ENCODE measurements at places on chromosomes 7 and 10.

DNA sequence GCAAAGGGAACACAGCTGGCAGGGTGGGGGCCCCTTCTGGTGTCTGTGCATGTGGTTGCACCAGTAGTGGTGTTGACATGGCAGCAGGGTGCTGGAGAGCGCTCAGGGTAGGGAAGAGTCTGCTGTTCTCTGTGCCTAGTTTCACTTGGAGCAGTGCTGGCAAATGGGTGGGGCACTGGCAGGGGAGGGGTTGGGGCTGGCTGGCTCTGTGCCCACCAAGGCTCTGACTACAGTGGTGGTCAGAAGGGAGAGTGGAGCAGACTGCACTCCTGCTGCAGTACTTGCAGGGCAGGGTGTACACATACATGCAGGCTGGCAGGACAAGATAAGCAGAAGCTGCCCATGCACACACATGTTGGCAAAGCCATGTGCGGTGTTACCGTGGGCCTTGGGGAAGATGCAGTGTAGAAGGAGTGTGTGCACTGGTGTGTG, 18.2 kb downstream of the FAM25A start:
- DNase-seq = no peak

DNA sequence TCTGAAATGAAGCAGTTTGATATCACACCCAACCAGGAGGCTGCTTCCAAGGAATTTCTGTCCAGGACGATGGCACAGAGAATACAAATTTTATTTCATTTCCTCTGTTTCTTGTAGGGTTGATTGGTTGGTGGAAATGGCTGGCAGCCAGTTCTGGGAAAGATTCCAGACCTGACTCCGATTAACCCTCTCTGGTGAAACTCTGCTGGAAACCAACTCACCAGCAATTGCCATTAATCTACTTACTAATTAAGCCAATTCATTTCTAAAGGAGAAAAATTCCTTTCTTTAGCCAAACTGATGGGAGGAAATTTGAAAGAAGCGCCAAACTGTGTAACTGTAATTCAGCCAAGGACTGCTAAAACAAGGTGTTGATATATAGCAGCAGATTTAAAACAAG, 10.7 kb downstream of the PTF1A start:
- no peak for DNase-seq

DNA sequence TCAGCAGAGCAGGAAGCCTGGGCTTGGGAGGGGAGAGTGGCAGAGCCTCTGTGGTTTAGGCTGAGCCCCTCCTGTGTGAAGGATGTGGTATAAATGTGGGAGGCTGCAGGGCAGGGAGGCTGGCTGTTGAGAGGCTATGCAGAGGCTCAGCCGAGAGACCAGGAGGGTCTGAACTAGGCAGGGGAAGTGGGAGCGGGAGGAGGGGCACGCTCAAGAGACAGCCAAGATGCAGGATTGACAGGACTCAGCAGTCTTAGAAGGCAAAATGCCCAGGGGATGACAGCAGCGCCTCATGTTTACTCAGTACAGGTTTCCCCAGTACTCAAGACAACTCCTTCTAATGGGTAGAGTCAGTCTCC, 24.3 kb downstream of the BTBD16 start:
- DNase-seq = no peak

GRCh38 chr10:126959431-126959830, 54.2 kb downstream of the DOCK1 start:
- DNase-seq = no peak

DNA sequence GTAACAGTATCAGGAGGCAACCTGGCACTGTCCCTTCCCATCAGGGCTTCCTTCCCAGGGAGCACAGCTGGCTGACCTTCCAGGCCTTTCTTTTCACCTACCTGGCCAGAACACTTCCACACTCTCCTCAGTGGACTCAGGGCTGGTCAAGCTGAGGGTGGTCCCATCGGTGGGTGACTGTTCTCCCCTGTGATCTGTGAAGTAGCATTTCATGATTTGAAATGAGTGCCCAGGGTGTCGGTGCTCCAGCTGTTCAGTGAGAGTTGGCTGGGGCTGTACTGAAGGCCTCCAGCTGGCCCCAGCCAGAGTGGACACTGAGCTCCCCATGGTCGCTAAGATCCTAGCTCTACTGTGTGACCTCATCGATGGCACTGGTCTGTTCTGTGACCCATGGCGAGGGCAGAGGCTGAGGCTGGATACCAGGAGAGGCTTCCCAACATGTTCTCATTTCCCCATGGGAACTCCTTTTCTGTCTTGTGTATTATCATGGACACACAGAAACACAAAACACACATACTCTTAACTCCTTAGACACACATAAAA, at the start of gene FAM170B:
Gene FAM170B (minus strand): TSS at position 316 of the 543 bp plus-strand sequence. CDS start 103 bp downstream, at position 213.
- DNase-seq = no peak

GRCh38 chr10:78784546-78784945, 284.2 kb upstream of the ZMIZ1 start:
- no peak for DNase-seq

DNA sequence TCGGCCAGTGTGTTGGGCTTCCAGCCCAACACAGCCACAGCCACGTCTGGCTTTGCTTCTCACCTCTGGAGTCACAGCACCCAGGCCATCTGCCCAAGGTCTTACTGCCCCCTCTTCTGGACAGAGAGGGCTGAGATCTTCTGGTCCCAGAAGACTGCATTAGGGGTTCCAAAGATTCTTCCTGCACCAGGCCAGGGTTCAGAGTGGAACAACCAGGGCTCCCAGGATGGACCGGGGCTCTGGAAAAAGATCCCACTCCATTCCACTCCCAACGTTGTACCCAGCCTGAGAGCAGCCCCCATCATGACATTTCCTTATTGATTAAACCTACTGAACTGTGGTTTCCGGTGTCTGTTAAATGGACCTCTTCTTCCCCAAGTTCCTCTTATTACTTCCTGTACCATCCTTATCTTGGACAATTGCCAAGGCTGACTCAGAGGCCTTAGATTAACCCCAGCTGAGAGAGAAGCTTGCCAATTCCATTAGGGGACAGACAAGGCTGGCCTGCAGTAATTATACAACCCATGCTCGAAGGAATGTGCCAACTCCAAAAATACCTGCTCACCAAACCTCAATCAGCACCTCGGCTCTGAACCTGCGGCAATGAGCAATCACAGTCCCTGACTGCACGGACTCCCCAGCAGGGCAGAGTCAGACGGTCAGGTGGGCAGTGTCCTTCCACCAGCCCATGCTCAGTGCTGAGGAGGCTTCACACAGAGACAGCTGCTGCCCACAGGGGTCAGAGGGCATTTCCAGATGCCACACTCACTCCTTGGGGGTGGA, 47.9 kb upstream of the NPFFR1 start:
- DNase-seq = no peak

DNA sequence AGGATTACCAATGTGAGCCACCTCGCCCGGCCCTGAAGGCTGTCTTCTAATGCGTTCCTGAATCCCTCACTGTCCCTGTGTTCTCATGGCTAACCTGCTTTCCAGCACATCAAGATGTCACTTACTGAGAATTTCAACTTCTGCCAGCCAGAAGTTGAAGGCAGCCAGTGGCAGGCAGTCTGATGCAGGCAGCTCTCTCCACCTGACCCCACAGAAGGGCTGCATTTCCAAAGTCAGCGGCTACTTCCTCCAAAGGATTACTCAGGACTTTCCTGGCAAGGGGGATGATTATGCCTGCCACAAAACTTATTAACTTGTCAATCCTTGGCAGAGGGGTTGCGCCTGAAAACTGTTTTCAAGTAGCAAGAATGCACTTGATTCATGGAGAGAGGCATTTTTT, 1219.4 kb downstream of the TYW1 start:
- no peak for DNase-seq

DNA sequence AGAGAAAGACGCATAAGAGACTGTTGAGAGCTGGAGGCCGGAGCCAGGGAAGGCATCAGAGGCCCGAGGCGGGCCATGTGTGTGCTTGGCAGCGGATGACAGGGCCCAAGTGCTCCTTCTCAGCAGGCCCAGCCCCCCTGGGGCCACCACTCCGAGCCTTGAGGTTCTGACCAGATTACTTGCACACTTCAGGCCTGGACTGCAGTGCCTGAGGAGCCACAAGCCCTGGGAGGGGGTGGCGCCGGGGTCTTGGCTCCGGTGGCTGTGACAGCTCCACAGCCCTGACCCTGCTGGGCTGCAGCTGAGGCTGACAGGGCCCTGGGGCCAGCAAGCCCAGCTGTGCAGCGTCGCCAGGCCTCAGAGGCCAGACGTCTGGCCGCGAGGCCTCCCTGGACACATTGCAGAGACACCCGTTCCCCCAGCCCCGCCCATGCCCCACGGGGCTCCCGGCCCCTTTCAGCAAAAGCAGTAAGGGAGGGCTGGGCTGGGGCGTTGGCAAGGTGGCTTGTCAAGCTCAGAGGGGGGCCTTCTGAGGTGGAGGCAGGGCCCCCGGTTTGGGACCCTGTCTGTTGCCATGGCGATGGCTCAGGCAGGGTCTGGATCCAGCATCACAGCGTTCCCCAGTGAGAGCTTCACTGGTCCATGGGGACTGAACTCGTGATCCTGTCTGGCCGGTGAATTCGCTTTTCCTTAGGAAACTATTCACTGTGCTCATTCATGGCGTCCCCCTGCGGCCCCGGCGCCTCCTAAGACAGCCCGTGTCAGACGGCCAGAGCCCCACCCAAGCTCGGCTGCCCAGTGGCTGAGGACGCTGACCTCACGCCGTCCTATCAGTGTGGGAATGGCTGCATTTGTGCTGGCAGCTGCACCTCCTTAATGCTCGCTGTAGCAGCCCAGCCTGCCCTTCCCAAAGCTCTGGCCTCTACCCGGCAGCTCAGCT, 5.7 kb downstream of the ELN start:
- DNase-seq = no peak

- DNase-seq = no peak
These were observed 168.8 kb downstream of the TMEM26 start for GRCh38 chr10:61284222-61284890.

All from activated T-cell treated with anti-CD3 and anti-CD28 coated beads for 1 hour (primary cell).